T-cell (primary cell): ENCODE measurements at places on chromosomes 3 and 15.

GRCh38 chr3:66938338-66938963 lies 59.7 kb upstream of the KBTBD8 start:
- H3K27me3 ChIP-seq, result no peaks in the 10 kb centered on the region
- no peaks in the 10 kb centered on the region for H3K4me1 ChIP-seq
- no peak overlapping the region for H3K27ac ChIP-seq

DNA sequence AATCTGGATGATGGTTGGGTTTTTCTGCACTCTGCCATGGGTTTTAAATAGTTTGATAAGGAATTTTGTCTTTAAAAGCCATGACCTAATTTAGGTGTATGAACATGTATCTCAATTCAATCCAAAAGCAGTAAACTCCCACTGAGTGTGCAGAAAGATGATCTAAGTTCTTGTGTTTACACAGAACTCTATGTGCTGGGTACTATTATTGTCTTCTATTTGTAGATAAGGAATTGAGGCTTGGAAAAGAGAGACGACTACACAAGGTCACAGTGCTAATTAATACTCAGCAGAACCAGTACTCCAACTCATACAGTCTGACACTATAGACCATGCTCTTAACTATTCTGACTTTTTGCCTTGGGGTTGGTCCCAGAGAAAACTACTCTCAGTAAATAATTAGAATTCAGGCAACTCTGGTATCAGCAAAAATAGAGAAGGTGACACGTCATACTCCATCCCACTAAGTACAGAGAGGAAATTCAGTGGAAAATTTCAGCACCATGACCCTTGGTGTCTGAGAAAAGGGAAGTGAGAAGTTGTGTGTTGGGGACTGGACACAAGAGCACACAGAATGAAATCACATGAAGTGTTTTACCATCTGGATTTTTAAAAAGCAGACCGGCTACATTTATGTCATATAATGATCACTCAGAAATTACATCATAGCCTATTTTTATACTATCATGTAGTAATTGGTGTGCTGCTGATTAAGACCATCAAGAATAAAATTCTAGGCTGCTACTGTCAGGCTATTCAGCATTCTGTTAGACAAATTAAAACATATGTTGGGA lies 18.3 kb upstream of the MYH15 start:
- no peak overlapping the region for H3K4me3 ChIP-seq
- no peaks in the 10 kb centered on the region for H3K27me3 ChIP-seq
- H3K27ac ChIP-seq, result no peak overlapping the region
- DNase-seq, result no peak

DNA sequence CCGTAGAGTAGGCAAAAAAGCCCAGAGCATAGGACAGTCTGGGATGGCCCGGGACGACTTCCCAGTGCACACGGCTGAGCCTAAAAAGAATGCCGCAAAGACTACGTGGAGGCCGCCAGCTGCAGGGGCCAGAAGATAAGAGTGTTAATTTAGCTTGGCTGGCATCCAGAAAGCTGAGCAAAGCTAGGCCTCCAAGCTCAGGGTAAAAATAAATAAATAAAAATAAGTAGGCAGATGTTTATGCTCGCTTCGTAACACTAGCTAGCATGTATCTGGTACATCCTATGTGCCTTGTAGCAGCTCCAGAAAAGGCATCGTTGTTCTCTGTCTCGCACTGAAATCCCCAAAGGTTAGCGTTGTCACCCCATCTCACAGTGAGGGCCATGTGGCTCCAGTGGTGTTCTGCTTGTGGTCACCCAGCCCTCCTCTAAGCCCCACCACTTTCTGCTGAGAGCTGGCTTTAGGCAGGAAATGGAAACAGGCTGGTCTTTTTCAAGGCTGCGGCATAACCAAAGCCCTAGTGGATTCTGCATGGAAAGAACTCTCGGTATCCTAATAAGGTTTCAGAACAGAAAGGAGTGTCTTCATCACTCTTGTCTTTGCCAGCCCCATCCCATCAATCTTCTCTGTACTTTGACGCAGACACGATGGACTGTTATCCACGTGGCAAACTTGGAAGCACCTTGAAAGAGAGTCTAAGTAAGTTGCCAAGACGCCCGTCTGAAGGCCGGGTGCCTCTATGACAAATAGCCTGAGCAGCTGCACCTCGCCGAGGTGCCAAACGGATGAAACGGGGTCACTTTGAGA lies 58.1 kb upstream of the MEF2A start:
- H3K27ac ChIP-seq, result no peak overlapping the region
- H3K4me3 ChIP-seq, result no peak overlapping the region
- H3K27me3 ChIP-seq, result no peaks in the 10 kb centered on the region
- no peaks in the 10 kb centered on the region for H3K36me3 ChIP-seq

DNA sequence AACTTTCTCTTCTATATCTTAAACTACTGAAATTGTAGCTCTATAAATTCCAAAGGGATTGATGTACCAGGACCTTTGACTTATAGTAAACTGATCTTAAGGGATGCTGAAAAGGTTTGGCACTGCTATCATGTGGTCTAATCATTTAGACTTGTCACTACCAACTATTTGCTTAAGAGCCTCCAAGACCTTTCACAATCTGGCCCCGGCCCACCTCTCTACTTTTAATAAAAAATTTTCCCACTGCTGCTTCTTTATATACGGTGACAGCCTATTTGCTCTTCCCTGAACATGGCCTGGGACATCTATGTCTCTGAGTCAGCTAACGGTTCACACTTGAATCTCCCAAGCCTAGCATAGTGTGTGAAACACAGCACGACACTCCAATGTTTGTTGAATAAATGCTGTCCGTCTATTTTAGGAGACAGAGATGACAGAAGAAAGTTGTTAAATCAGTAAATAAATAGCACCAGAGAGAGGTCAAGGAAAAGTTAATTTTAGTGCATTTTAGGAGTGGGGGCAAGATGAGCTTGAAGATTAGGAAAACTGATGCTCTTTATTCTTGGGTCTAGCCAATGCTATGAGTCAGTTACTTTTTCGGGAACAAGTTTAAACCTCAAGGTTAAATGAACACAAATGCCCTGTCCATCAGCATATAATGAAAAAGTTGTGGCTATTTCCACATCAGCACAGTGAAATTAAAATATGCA lies 212.9 kb downstream of the TIGIT start:
- DNase-seq, result no peak
- no peak overlapping the region for H3K4me3 ChIP-seq
- no peaks in the 10 kb centered on the region for H3K36me3 ChIP-seq
- no peak overlapping the region for H3K27ac ChIP-seq

GRCh38 chr3:127410678-127411077 lies 122.8 kb upstream of the PRR20G start:
- no peak overlapping the region for H3K27ac ChIP-seq
- H3K36me3 ChIP-seq, result no peaks in the 10 kb centered on the region
- H3K27me3 ChIP-seq, result no peaks in the 10 kb centered on the region
- H3K4me1 ChIP-seq, result no peaks in the 10 kb centered on the region

- no peaks in the 10 kb centered on the region for H3K36me3 ChIP-seq
- no peaks in the 10 kb centered on the region for H3K4me1 ChIP-seq
- no peak overlapping the region for H3K4me3 ChIP-seq
Measured at GRCh38 chr3:134883697-134884385, 88.8 kb downstream of the EPHB1 start.

DNA sequence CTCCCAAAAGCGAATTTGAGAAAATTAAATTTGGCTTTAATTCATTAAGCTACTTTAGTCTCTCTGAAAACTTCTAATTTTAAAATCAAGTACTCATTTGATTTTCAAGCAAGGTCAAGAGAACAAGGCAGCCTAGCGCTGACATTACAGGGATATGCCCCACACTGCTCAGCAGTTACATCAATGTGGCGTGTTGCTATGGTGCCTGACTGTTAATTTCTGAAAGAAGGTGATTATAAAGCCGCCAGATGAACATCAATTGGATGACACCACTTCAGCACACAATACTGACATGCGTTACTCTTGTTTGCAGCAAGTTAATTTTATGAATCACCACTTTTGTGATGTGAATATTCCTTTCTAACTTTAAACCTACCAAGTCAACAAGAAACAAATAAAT lies 284.4 kb downstream of the FOXP1 start:
- peak overlapping the region; percentile 65 for H3K27ac ChIP-seq
- no peak for DNase-seq
- H3K4me1 ChIP-seq, result peaks cover 44% of the 10 kb centered on the region

DNA sequence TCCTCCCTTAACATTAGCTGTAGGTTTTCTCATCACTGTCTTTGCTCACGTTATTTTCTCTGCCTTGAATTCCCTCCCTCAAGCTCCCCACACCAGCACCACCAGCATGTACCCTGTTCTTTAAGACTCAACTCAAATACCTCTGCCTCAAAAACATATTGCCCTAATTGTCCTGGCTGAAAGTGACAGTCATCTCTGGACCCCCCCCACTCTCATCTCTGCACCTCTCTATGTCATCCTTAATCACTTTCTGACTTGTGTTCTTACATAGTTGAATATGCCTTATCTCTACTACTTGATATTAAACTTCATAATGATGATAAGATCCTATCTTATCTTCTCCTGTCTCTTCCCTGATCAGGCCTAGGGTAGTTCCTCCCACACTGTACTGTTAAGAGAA lies 345.2 kb upstream of the TPRG1 start:
- no peaks in the 10 kb centered on the region for H3K4me1 ChIP-seq
- no peak for DNase-seq
- H3K36me3 ChIP-seq, result no peaks in the 10 kb centered on the region
- no peaks in the 10 kb centered on the region for H3K27me3 ChIP-seq
- H3K4me3 ChIP-seq, result no peak overlapping the region

DNA sequence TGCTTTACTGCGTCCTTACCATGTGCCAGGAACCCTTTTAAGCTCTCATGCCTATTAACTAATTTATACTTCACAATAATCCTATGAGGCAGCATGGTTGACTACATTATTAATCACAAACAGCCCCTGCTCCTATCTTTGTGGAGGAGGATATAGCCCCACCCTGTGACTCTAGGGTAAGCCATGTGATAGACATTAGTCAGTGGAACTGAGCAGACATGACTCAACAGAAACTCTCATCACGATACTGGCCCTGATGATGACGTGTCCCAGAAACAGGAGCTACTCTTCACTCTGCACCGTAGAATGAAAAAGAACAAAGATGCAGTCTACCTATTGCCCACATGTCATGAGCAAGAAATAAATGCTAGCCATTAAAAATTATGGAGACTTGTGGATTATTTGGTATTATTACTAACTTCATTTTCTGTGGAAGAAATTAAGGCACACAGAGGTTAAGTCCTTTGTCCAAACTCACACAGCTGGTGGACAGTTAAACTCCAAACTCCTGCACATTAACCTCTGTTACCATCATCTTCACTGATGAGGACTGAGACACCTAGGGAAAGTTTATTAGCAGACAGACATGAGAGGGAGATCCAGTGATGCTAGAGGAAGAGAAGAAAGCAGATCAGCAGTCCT lies 51.2 kb downstream of the CFAP20DC start:
- H3K27me3 ChIP-seq, result no peaks in the 10 kb centered on the region
- H3K27ac ChIP-seq, result no peak overlapping the region
- H3K4me3 ChIP-seq, result no peak overlapping the region

GRCh38 chr3:171178714-171179113 lies 152.2 kb upstream of the SLC2A2 start:
- H3K36me3 ChIP-seq, result peaks cover 52% of the 10 kb centered on the region
- no peak overlapping the region for H3K27ac ChIP-seq
- no peak overlapping the region for H3K4me3 ChIP-seq
- no peaks in the 10 kb centered on the region for H3K4me1 ChIP-seq
- H3K27me3 ChIP-seq, result no peaks in the 10 kb centered on the region

GRCh38 chr3:147312786-147313280 lies 93.5 kb downstream of the ZIC4 start:
- DNase-seq, result no peak
- H3K36me3 ChIP-seq, result no peaks in the 10 kb centered on the region
- H3K27ac ChIP-seq, result no peak overlapping the region
- no peaks in the 10 kb centered on the region for H3K27me3 ChIP-seq

DNA sequence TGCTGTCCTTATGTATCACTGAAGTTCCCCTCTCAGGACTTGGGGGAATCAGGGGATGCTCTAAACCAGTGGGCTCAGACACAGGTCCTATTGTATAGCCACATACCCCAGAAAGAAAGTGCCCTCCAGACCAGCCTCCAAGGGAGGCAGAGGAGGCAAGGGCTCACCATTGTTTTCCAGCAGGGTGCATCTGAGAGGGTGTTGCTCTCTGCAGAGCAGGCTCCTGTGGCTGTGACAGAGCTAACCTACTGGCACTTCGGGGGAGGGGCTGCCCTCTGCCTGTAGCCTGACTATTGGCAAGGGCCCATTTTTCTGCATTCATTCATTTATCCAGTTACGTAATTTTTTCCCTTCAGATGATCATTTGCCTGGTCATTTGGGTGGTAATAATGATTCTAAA lies 39.9 kb downstream of the EEFSEC start:
- DNase-seq, result no peak
- H3K4me1 ChIP-seq, result no peaks in the 10 kb centered on the region
- no peaks in the 10 kb centered on the region for H3K36me3 ChIP-seq
- H3K4me3 ChIP-seq, result no peak overlapping the region
- no peak overlapping the region for H3K27ac ChIP-seq
- no peaks in the 10 kb centered on the region for H3K27me3 ChIP-seq

DNA sequence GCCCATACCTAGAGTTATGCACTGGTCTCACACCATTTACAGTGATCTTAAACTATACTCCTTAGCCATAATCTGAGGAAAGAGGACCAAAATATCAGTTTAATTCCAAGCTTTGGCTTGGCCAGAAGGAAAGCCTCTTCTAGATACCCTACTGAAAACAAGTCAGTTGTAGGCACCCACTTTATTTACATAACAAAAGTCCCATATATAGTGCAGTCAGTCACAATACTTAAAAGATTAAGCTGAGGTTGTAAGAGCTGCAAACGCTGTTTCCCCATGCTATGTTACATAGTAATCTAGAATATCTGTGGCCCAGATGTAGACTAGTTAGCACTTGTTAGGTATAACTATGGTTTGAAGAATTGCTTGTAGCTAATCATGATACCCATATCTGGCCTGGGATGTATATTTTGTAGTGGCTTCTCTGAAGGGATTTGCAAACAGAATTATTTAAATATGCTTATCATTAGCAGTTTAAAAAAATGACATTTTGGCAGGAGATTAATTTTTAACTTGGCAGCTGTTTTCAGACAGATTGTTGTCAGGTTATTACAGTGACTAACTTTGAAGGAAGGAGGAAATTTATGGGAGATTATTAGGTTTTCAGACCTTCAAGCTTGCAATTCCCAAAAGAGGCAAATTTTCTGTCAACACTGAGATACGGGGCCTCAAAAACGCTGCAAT lies 160.4 kb upstream of the SLC2A2 start:
- H3K27ac ChIP-seq, result no peak overlapping the region
- no peaks in the 10 kb centered on the region for H3K27me3 ChIP-seq
- H3K4me3 ChIP-seq, result no peak overlapping the region
- no peaks in the 10 kb centered on the region for H3K36me3 ChIP-seq
- H3K4me1 ChIP-seq, result no peaks in the 10 kb centered on the region
- DNase-seq, result no peak
